Brain (organoid and tissue), 16 donors: ENCODE measurements at places on chromosomes 6 and 20.

GRCh38 chr20:1102016-1102415 lies 16.4 kb upstream of the PSMF1 start:
- no peak for DNase-seq

DNA sequence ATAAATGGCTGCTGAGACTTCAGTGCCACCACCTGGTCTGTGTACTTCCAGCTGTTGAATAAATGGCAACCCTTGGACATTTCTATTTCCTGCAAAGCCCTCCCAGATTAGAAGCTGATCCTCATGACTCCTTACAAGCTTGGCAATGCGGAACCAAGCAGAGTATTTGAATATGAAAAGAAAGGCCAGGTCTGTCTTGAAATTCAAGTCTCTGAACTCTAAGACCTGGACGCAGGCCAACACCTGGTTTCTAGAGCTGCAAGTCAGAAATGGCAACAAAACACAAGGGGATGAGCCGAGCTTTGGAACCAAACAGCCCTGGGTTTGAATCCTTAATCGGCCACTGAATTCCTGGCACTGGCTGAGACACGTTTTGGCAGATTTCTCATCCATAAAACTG lies 353.4 kb downstream of the PTPRT start:
- peak; percentile 9 for DNase-seq

- peak; percentile 92 for DNase-seq
Observed at GRCh38 chr6:41066867-41067304, 5.3 kb downstream of the OARD1 start.

GRCh38 chr20:44253528-44253927 lies 6.4 kb downstream of the GDAP1L1 start:
- no peak for DNase-seq

- peak; percentile 90 for DNase-seq
Observed at GRCh38 chr20:20498076-20498861, 130.4 kb downstream of the INSM1 start.

- DNase-seq: no peak
Observed at GRCh38 chr6:130466052-130466747, 100.4 kb downstream of the TMEM200A start.

- no peak for DNase-seq
Observed at GRCh38 chr20:62306414-62307187, 3.8 kb downstream of the ADRM1 start.

GRCh38 chr20:41664584-41664983 lies 46.4 kb upstream of the CHD6 start:
- DNase-seq: peak; percentile 14

DNA sequence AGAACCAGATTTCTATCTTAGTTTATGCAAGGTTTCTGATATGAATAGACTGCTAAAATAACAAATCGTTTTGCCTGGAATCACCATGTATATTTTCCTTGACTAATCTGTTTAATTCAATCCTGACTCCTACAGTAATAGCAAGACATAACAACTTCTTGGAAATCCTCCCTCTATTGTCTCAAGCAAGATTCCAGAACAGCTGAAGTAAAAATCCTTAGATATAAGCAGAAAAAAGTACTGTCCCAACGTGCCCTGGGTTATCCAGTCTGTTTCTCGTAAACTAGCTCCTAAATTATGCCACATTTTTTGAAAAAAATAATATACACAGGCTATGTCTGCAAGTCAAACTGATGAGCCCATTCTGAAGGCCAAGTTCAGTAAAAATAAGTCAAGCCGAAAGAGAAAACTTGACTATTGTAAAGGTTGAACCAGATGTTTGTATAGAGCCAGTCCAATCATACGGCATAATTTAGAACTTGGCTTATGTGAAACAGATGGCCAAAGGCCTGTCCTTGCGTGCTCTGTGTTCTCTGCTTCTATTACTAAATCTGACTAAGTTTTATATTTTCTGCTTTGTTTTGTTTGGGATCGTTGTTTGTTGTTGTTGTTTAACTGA lies 341.6 kb upstream of the NRSN1 start:
- DNase-seq: no peak

DNA sequence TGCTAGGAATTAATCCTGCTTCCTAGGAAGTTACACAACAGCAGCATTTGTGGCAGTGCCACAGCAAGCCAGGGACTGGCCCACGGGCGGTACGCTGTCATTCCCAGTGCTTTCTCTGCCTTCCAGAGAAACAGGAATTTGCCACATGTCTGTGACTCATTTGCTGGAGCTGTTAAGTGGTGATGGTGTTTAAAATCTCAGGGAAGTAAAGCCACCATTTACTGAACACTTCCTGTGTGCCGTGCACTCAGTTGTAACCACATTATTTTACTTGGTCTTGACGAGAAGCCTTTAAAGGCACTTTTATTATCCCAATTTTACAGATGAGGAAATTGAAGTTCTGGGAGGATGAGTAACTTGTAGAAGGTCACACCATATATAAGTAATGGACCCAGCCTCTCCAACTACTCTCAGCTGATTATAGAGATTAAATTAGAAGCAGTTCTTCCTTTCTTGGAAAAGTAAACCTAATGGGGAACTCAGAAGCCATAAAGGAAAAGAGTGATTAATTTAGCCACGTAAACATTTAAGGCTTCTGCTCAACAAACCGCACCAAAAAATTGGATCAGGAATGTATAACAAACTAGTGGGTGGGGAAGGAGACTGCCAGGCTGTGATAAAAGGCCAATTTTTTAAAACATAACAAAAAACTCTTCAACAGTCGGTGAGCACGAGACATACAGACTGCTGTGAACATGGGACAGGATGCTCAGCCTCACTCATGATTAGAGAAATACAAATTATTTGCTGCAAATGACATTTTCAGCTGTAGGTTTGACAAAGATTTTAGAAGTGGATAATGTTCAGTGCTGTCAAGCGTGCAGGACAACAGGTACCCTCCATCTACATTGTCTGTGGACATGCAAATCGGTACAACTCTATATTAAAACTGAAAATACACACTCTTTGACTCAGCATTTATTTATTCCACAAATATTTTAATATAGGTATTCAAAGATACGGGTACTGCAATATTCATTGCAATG lies 311.2 kb downstream of the NRN1 start:
- DNase-seq: no peak

GRCh38 chr6:54802775-54803634 lies 43.6 kb upstream of the FAM83B start:
- no peak for DNase-seq

GRCh38 chr20:58886546-58886945 lies 34.0 kb downstream of the GNAS start:
- no peak for DNase-seq

- no peak for DNase-seq
Observed at GRCh38 chr20:38109591-38110524, 55.2 kb downstream of the TGM2 start.

DNA sequence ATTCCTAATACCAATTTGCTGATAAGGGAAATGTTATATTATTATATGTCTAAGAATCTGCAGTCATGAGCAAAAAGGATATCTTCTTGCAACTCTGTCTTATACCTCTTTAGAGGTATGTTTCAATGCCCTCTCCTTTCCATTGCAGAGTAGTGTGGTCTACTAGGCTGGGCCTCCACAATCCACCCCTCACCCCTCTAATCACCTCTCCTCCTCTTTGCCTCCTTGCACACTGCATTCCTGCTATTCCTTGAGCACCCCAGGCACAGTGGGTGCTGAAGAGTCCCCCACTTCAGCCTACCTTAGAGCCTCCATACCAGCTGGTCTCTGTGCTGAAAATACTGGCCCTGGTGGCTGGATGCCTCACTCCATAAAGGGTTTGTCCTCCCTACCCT lies 26.9 kb downstream of the ARMC2 start:
- no peak for DNase-seq

DNA sequence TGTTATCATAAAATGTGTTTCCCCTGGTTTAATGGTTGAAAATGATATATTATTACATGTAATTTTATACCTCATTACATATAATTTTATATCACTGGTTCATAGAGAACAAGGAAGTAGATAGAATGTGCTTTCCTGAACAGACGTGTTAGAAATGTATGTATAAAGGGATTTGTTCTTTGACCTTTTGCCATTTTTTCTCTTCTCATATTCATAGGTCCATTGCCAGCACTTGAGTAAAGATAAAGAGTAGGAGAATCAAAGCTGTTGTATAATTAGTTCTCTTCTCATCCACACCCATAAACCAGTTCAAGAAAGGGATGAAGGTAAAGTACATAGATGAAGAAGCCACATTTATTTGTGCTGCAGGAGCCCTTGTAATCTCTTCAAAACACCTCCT lies 46.7 kb downstream of the RNF217 start:
- no peak for DNase-seq

- DNase-seq: no peak
Observed at GRCh38 chr6:41696788-41697187, 38.6 kb downstream of the TFEB start.

DNA sequence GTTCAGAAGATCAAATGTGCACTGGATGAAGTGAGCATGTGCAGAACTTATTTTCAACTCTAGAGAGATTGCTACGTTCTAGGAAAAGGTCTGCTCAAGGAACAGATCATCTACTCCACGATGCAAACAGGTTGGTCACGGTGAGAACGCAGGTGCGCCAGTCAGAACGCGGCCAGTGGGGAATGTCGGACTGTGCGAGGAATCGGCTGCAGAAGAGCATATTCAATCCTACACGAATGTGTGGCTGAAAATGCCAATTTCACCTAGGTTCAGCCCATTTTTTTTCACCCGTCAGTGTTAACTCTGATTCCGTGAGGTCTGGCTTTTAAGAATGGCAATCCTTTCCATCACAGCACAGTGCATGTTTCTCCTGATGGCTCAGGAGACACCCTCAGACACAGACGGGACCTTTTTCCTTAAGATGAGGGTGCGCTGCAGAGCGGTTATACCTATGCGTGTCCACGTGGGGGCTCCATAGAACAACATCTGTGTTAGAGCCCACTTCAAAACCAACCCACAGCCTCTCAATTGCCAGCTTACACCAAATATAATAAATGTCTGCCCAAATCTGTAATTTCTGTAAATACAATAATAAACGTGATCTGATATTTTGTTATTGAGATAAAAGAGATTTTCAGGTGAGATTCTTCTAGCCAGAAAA lies 250.4 kb downstream of the FOXA2 start:
- peak; percentile 51 for DNase-seq

- DNase-seq: peak; percentile 63
Observed at GRCh38 chr6:15317934-15318902, 72.3 kb downstream of the JARID2 start.

- peak; percentile 79 for DNase-seq
Observed at GRCh38 chr6:138833816-138834539, 38.1 kb downstream of the ECT2L start.
